ENCODE measurements at places on chromosomes 2 and 18. TPM values are rescaled to one million over a fixed set of nuclear protein-coding genes. Genes with fewer than 3 reads are reported as not detected.

Gene CRYBA2
- 2.4 TPM for total RNA-seq

DNA sequence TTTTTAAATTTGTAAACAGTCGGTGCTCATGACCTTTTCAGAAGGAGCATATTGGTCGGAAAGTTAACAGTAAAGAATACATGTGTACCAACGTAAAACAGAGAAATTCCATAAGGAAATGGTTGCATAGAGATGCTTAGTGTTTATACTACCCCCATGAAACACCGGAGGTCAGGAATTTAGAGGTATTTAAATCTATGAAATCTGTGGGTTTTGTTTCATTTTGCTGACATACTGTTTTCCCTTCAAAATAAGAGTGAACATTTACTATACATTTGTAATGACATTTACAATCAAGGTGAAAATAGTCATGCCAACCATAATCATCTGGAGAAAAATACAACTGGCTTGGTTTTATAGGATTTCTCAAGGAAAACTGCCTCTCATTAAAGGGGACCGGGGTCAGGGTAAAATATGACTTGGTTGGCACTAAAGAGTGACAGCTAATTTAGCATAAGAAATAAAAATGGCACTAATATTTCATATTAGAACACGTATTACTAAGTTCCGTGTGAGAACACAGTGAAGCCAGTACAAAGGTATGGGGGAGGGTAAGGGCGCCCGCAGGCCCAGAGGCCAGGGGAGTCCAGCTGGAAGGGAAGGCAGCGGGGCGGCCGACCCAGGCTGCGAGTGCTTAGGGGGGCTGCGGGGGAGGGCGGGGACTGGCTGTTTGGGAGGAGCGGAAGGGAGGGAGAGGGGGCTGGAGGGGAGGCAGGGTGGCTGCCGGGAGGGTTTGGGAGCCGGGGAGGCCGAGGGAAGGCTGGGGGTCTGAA is 1.1 kb upstream of the RNU4ATAC start:
- DNase-seq: no peak

GRCh38 chr2:46871976-46872381 is 43.6 kb downstream of the MCFD2 start:
- DNase-seq: no peak

DNA sequence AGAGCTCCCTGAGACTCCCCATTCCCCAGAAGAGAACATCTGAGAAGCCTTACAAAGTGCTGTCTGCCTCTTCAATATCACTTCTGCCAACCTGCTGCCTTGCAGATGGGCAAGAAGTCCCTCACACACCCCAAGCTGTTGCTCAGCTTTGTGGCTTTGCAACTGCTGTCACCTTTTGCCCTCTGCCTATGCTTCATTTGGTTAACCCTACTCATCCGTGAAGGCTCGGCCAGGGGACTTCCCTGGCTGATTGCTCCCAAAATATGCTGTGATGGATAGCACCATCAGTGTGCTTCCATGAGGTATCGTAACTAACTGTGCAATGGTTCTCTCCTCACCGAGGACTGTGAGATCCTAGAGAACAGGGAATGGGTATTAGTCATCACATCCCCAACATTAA is 88.9 kb upstream of the CYP1B1 start:
- DNase-seq: no peak

- DNase-seq: no peak
Observed at GRCh38 chr18:51236225-51236624, 38.7 kb upstream of the MEX3C start.

DNA sequence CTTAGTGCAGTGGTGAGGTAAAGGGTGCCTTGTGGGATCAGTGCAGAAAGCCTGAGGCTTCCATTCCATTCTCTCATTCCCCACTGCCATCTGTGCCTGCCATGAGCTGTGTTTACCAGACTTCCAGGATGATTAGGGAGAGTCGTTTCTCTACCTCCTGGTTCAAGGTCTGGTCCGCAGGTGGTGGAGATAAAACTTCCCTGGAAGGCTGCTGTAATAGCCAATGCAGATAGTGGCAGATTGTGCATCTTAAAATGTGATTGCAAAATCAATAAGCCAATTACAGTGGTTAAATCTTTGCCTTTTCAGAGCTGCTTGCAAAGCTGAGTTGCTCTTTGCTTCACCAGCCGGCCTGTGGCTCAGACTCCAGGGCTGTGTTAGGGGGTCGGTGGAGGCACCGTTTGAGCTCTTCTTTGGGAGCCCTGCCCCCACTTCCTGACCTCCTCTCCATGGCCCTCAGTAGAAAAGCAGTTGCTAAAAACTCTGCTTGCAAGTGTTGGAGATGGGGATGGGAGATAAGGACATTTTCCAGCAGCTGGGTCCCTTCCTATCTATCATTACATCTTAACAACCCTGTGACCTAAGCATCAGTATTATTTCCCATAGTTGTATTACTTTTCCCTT is 95.2 kb upstream of the HS6ST1 start:
- DNase-seq: peak; percentile 76

DNA sequence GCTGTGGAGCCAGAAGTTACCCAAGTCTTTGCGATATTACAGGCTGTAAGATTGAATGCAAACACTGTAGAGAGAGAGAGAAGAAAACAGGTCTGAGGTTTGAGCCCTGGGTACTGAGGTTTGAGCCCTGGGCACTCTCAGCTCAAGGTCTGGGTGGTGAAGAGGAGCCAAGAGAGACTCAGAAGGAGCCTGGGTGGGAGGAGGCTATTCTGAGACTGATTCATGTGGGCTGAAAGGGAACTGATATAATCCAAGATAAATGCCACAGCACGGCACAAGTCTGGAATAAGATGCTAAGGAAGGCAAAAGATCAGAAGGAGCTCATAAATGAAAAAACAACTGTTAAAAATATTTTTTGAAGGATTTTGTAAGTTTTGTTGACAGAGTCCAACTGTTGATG is 407.6 kb upstream of the HS6ST1 start:
- no peak for DNase-seq

DNA sequence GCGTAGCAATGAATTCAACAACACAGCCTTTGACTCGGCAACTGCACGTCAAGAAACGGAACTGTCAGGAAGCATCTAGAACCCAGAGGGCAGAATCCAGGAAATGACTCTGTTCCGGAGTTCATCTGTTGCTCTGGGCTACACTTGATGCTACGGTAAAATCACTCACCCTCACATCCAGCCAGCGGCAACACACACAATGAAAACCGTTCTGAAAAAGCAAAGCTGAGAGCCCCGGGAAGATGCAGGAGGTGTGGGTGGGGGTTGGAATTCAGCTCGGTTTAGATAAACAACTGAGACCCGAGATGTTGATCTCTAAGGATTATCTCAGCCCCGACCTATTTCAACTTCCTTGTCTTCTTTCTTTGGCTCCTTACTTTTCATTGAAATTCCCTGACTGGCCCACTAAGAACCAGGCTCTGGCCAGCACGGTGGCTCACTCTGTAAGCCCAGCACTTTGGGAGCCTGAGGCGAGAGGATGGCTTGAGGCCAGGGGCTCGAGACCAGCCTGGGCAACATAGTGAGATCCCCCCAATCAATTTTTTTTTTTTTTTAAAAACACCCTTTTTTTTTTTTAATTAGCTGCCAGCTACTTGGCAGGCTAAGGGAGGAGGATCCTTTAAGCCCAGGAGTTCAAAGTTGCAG is 13.3 kb upstream of the RAB17 start:
- DNase-seq: peak; percentile 85
